ENCODE measurements at places on chromosomes 12 and 14.

DNA sequence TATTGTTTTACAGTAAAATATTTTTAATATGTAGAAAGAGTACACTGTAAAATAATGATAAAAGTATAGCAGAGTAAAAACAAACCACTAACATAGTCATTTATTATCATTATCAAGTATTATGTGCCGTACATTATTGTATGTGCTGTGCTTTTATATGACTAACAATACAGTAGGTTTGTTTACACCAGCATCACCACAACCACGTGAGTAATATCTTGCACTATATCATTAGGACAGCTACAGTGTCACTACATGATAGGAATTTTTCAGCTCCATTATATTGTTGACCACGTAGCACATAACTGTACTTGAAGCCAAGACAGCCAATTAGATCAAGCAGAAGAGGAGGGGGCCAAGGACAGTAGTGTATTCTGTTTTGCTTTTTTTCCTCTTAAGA, 415.4 kb downstream of the RAD51B start:
- DNase-seq: no peak

- no peak for DNase-seq
These were observed 1076.7 kb downstream of the BCL11B start for GRCh38 chr14:98195256-98195655.

- DNase-seq: no peak
These were observed 26.5 kb downstream of the TECPR2 start for GRCh38 chr14:102389246-102389645.

- DNase-seq: no peak
These were observed 66.0 kb downstream of the ARL6IP4 start for GRCh38 chr12:123046431-123046830.

DNA sequence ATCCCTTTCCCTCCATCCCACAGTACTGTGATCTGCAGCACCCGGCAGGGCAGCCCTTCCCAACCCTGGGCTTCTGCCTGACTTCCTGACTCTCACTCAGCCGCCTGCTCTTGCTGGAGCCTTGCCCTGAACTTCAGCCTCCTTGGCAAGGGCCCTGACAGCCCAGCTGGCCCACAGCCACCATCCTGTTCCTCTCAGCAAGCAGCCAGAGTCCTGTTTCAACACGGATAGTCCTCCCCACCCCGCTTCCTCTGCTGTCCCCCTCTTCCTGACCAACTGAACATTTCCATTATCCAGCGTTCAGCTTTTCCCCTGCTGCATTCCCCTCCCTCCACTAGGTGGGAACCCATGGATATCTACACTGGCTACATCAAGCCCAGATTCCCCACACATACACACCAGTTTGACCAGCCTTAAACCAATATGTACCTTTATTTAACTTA, 74.0 kb upstream of the MDM1 start:
- no peak for DNase-seq

DNA sequence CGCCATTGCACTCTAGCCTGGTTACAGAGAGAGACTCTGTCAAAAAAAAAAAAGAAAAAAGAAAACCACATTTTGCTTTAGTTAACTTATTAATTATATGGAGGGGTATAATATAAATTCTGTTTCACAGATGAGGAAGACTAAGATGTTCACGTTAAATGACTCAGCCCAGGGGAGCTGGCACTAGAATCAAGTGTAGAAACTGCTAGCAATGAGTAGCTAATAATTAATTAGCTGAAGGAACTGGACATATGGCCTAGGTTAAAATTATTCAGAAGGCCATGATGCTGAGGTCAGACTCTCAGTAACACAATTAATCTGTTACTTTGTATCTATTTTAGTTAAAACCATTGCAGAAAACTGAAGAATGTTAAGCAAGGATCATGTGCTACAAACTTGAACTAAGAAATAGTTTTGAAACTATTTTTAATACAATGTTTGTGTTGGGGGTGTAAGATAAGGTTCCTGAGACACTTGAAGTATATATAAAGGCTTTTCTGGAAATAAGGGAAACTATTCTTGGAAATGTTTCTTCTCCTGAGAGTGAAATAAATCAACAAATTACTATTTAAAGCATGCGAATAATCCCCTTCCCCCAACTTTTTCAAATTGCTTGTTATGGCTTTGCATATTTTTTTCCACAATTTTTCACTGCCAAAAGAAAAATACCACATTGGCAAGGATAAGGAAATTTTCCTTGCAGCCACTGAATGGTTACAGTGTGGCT, 589.3 kb downstream of the SOX5 start:
- no peak for DNase-seq

- peak; percentile 64 for DNase-seq
These were observed at the start of gene ZBTB42 for GRCh38 chr14:104800771-104801519. Gene ZBTB42, plus strand, starts transcription at chr14:104801101. Its CDS starts 97 bp downstream, at chr14:104801198.

DNA sequence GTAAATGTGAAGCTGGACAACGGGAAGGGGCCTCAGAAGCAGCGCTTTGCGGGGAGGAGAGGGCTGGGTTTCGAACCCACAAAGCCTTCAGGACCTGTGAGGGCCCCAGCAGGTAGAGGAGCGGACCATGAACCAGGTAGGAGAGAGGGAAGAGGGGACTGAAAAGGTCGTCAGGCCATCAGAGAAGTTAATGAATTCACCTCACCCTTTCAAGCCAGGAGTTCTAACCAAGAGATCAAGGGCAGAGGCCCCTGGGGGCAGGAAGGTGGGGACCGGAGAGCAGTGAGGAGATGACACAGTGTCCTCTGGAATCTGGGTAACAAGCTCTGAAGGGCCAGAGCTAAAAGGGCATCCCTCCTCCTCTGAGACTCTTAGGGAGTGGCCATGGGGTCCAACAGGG, 19.4 kb downstream of the SERPINA1 start:
- DNase-seq: no peak
